ENCODE measurements at places on chromosomes 12 and 14.

DNA sequence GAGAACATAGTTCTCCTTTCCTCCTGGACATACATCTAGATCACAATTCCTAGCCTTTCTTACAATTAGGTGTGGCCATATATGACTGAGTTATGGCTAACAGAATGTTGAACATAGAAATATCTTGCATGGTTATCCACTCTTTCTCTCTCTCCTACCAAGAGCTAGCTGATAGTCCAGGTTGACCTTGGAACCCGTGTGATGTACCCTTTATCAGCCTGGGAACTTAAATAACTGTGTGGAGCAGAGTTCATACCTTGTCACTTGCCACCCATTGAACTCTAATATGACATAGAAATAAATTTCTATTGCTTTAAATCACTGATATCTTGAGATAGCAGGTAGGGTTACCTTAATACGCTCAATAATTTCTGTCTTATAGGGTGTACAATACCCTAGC lies 115.9 kb downstream of the TPH2 start:
- DNase-seq, result no peak

GRCh38 chr12:34288963-34289345 lies 266.7 kb downstream of the ALG10 start:
- no peak for DNase-seq

DNA sequence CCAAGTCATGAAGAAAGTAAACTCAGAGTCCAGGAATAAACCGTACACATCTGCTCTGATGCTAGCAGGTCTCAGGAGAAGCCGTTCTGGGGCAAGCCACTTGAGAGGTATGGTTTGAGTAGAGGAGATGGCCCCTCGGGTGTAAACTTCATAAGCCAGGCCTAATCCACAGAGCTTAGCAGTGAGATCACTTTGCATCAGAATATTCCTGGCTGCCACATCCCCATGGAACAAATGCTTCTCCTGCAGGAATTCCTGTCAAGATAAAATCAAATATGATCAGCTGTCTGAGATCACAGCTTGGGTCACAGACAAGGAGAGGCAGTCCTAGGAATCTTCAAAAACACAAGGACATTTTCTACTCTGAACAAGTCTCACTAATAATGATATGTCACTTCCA lies 11.2 kb upstream of the MAGOHB start:
- no peak for DNase-seq

DNA sequence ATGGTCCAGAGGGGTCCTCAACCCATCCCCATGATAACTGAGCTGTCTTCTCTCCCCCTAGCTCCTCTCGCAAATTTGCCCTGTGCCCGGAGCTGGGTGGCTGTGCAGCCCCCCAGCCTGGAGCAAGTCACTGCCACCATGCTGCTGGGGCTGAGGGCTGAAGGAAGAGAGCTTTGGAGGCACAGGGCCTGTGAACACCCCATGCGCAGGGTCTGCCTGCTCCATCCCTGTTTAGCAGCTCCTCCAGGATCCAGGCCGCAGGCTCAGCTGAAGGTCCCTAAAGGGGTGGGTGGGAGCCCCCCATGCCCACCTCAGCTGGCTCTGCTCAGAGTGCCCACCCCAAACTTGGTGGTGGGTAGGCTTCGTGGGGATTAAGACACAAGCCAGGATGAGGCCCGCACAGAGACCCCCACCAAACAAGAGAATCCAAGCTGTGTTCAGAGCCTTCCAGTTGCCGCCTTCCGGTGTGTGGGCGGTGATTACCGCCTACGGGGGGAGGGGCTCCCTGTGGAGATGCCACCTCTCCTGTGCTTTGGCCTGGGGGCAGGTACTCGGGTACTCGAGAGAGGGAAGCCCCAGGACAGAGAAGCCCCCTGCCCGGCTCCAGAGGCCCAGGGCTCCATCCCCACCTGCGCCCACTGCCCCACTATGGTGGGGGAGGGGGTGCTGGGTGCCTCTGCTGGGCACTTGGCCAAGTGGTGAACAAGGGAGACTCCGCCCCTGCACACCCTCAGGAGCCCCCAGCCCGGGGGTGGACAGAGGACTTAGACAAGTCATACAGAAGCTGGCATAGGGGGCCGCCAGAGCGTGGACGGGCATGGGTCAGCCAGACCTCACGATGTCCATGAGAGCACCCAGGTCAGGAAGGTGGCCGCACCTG lies 1.4 kb upstream of the JAG2 start:
- no peak for DNase-seq

DNA sequence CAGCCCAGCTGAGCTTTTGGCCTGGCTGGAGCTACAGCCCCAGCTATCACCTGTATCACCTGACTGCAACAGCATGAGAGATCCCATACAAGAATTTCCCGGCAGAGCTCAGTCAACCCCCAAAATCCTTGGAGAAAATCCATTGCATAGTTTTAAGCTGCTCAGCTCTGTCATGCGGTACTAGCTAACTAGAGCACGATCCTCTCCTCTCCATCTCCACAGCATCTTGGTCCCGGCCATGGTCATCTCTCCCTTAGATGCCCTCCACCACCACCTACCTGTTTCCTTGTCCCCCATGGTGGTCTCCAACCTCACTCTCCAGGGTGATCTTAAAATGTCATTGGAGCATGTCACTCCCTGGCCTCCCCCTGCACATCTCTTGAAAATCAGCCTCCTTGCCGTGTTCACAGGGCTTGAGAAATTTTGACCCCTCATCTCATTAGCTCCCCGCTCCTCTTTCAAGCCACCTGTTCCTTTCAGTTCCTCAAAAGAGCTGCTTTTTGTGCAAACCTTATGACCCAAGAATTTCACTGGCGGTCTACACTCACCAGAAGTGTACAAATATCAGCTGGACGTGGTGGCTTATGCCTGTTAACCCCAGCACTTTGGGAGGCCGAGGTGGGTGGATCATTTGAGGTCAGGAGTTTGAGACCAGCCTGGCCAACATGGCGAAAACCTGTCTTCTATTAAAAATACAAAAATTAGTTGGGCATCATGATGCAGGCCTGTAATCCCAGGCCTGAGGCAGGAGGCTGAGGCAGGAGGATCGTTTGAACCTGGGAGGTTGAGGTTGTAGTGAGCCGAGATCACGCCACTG lies 8.1 kb upstream of the CLMN start:
- DNase-seq, result no peak
